ENCODE measurements at places on chromosomes 1 and 21.
A peak's percentile ranks its signal among the peaks of the same experiment; 100 is the strongest.

DNA sequence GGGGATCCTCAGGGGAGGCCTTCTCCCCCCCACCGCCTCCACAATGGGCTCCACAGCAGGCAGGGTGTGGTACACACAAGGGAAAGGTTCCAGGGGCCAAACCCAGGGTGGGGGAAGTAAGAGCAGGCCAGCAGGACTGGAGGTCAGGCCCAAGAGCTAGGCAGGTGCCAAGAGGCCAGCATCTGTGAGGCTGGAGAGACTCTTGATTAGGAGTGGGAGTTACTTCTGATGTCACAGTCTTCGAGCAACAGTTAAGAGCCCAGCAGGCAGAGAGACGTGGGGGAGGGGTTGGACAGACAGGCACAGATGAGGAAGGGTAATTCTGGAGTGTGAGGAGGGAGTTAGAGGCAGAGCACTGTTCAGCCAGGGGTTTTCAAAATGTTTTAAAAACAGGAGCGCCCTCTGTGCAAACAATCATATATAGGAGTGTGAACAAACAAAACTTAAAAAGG is 55.8 kb downstream of the SLC9A1 start:
- peak; percentile 48 for DNase-seq

GRCh38 chr1:154627257-154628120 is 19.5 kb upstream of the ADAR start:
- peak; percentile 77 for DNase-seq

- DNase-seq, result peak; percentile 14
These were observed 182.3 kb upstream of the GALNT2 start for GRCh38 chr1:229884765-229885164.

DNA sequence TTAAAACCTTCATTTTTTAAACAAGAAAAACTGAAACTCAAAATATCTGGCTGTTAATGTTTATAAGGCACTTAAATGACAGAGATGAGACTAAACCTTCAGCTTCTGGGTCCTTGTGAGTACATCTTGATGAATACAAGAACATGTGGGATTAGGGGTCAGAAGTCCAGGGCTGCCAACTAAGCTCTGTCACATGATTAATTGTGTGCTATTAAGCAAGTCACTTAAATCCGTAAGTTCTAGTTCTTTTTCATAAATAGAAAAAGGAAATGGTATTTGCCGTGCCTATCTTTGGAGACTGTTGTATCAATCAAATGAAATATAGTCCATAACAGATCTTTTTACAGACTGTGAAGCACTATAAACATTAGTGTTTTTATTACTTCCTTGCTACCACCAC is 43.2 kb upstream of the KCTD3 start:
- DNase-seq, result peak; percentile 18

- no peak for DNase-seq
These were observed 297.0 kb downstream of the DISC1 start for GRCh38 chr1:231923491-231924041.

- DNase-seq, result no peak
These were observed 787 bp downstream of the PTGFR start for GRCh38 chr1:78491451-78492071.

- DNase-seq, result no peak
These were observed 121.8 kb upstream of the ERG start for GRCh38 chr21:38619992-38620479.

- no peak for DNase-seq
These were observed 287.9 kb downstream of the ZNF326 start for GRCh38 chr1:90282811-90283210.
